ENCODE measurements at places on chromosomes 11 and 22. TPM values are rescaled to one million over a fixed set of nuclear protein-coding genes. Genes with fewer than 3 reads are reported as not detected.

The C11orf42 gene
- not detected for total RNA-seq

The PRR33 gene
- 0.05 TPM for total RNA-seq

The FGF4 gene
- not detected for total RNA-seq

The TRIM66 gene
- total RNA-seq, result 22.8 TPM

- no peak for DNase-seq
Measured at GRCh38 chr22:35226958-35227647, 30.2 kb upstream of the HMGXB4 start.

DNA sequence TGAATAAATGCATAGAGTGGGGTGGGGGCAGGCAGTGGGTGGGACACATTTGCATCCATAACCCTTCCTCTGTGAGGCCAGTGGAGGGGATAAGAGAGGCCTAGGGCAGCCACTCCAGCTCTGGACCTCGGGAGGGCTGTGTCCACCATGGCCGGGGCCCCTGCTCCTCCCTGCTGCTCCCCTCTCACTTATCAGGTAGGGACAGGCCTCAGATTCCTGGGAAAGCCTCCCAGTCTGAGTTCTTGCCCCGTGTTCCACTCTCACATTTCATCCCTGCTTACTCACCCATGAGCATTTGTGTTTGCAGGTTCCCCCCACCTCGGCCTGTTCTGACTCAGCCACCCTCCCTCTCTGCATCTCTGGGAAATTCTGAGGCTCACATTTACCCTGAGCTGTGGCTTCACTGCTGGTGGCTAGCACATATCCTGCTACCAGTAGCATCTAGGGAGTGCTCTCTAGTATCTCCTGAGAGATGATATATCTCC lies 128.7 kb upstream of the TOP3B start:
- peak; percentile 44 for DNase-seq

GRCh38 chr11:67278939-67279588 lies 10.0 kb upstream of the ANKRD13D start:
- no peak for DNase-seq

DNA sequence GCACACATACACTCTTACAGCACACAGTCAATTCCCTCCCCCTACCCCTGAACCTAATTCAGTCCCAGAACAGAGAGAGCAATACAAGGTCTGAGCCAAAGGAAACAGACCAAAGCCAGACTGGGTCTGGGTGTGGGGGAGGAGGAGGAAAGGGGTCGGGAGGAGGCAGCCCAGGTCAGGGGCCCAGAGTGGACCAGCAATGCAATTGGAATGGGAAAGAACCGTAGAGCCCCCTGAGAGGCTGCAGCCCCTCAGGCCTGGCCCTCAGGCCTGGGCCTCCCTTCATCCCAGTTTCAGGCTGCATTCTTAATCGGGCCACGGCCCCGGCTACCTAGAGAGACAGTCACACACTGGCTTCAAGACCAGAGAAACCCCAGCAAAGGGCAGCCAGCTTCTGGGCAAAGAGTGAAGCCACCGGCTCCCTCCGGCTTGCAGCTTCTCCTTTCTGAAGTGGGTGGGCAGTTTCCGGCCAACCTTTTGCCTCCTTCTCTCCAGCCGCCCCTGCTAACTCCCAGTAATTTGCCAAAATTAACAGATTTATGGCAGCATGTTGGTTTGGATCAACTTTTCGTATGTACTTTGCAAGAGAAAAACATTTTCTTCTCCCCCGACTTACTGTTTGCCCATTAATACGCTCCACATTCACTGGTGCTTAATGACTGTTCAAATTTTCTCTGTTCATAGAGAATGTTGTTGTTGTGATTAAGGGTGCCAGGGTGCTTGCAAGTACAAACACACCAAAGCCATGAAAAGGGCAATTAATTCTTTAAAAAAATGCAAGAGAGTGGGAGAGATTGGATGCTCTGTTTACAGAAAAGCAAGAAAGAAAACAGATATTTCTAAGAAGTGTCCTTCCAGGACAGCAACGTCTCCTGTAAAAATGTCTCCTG lies 488.3 kb downstream of the MN1 start:
- no peak for DNase-seq

DNA sequence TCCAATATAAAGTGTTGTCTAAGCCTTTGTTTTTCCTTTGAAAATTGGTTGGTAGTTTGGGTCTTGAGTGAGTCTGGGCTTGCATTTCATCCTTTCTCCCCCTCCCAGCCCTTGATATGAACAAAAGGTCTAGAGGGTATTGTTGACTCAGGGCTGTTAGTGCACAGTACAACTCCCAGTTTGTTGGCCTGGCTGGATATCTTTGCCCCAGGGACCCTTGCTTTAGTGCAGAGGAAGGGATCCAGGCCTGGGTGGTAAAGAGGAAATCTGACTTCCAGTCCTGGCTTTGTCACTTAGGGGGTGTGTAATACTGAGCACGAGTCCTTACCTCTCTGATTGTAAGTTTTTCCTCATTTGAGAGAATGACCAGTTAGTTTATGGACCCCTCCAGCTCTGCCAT lies 330.4 kb downstream of the TMEM135 start:
- DNase-seq, result no peak

GRCh38 chr11:15886866-15887265 lies 469.5 kb downstream of the SOX6 start:
- DNase-seq, result no peak

- no peak for DNase-seq
Measured at GRCh38 chr11:130400781-130401483, 27.5 kb downstream of the ADAMTS8 start.

- DNase-seq, result no peak
Measured at GRCh38 chr11:34318111-34319037, 39.4 kb downstream of the ABTB2 start.
